A549 treated with GW870086 at 1 μM for 4 hours (cell line): ENCODE measurements at places on chromosomes 3 and 15. TPM values are rescaled to one million over a fixed set of nuclear protein-coding genes. Genes with fewer than 3 reads are reported as not detected.

Gene ECE2
- total RNA-seq = not detected in 5 replicates

Gene THBS1
- total RNA-seq = 37.1 to 70.1 TPM (median 55.4 TPM) in 5 replicates

Gene SMAD3
- total RNA-seq = 105 to 156 TPM (median 145 TPM) in 5 replicates

Gene NLGN1
- not detected in 5 replicates for total RNA-seq

Gene MAGEF1
- 24.8 to 29.4 TPM (median 29.1 TPM) in 5 replicates for total RNA-seq
